ENCODE measurements at places on chromosomes 7 and 10.

GRCh38 chr7:154698726-154699291 is 304.1 kb downstream of the PAXIP1 start:
- DNase-seq = no peak

DNA sequence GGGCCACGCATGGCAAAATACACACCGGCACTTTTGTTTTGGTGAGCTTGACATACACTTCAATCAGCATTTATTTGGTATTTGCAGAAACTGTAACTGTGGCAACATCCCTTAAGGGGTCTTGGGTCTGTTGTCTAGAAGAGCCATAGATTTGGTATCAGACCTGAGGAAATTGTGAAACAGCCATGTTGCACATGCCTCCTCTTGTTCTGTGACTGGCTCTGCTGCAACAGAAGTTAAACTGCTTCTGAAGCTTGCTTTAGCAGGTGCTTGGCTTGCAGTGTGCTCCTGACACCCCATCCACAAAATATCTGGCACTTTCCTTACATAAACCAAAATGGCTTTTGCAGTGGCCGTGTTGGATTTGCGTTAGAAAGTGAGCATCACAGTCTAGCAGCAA is 247.3 kb downstream of the GATA3 start:
- no peak for DNase-seq

- no peak for DNase-seq
Observed at GRCh38 chr10:106819490-106819889, 345.0 kb downstream of the SORCS1 start.

- DNase-seq = no peak
Observed at GRCh38 chr7:64614812-64615211, 51.1 kb upstream of the ZNF107 start.

DNA sequence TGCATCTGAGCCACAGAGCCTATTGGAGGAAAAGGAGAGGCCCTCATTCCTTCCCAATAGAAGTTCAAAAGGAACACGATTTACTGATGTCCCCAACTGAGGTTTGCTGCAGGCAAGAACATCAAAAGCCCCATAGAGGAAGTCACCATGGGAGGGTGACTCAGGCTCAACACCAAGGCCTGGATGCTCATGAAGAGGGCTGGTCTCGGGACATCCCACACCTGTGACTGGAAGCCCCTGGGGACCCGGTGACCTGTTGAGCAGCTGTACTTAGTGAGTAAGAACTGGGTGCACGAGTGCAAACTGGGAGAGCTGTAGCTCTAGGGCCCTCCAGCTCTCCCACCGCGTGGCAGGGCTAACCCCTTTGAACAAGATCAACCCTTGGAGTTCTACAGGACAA is 38.0 kb downstream of the CYTH3 start:
- DNase-seq = no peak

DNA sequence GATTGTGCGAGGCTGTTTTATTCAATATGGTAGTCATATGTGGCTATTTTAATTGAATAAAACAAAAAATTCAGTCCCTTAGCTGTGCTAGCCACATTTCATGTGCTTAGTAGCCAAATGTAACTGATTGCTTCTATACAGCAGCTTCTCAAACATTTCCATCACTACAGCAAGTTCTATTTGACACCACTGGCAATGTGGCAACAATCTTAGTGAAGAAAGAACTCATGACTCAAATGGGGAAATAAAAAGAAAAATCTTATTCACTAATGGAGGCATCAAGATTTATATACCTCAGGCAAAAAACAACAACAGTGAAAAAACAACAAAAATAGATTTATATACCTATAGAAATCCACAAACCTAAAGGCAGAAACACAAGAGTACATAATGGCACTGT is 17.9 kb downstream of the SEM1 start:
- DNase-seq = no peak

GRCh38 chr7:32093415-32094408 is 23.5 kb upstream of the PDE1C start:
- no peak for DNase-seq

- DNase-seq = no peak
Observed at GRCh38 chr7:66206119-66206933, 1.2 kb downstream of the TPST1 start.

- no peak for DNase-seq
Observed at GRCh38 chr7:39406467-39406866, 159.7 kb upstream of the YAE1 start.

DNA sequence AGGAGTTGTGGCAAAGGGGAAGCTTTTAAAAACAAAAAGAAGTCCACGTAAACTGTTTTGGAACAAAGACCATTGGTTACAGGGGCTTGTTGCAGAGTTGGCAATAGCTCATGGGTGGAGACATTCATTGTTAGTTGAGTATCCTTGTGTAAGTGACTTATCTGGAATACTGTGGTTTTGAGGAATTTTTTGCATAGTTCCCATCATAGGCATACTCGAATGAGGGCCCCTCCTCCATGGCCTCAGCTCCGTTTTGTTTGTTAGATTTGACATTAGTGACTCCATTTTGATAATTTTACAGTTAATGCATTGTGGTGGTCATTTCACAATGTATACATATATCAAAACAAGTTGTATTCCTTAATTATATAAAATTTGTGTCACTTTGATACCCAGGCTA is 12.8 kb upstream of the SMKR1 start:
- DNase-seq = no peak

GRCh38 chr10:100656454-100656853 is 88.9 kb upstream of the PAX2 start:
- DNase-seq = no peak

DNA sequence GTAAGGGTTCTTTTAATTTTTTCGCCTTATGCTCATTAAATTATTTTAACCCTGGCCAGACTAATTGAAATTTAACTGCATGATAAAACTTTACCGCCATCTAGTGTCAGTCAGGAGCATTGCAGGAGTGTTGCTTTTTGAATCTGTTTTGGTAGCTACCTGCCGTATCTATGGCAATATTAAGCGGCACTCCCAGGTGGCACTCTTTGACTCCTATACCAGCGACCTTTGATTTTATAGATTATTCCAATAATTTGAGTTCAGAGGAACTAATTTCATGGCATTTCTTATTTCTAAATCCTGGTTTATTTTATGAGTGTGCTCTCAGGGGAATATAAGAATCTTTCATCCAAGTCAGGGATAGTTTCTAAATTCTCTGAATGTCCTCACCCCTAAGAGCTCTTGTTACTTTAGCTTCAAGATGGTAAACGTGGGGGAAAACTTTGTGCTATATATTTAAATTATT is 198.9 kb downstream of the REEP3 start:
- no peak for DNase-seq

DNA sequence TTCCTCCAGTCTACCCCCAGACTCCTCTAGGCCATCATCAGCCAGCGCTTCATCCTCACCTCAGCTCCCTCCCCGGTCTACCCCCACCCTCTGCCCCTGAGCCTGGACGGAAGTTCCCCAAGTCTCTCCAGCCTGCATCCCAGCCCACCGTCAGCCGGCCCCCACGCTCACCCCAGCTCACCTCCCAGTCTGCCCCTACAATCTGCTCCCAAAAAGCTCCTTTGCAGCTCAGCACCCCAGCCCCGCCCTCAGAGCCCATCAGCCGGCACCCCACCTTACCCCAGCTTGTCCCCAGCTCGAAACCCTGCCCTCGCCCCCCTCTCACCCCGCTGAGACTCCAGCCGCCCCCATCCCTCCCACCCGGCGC is 322 bp upstream of the RAMP3 start:
- DNase-seq = no peak

DNA sequence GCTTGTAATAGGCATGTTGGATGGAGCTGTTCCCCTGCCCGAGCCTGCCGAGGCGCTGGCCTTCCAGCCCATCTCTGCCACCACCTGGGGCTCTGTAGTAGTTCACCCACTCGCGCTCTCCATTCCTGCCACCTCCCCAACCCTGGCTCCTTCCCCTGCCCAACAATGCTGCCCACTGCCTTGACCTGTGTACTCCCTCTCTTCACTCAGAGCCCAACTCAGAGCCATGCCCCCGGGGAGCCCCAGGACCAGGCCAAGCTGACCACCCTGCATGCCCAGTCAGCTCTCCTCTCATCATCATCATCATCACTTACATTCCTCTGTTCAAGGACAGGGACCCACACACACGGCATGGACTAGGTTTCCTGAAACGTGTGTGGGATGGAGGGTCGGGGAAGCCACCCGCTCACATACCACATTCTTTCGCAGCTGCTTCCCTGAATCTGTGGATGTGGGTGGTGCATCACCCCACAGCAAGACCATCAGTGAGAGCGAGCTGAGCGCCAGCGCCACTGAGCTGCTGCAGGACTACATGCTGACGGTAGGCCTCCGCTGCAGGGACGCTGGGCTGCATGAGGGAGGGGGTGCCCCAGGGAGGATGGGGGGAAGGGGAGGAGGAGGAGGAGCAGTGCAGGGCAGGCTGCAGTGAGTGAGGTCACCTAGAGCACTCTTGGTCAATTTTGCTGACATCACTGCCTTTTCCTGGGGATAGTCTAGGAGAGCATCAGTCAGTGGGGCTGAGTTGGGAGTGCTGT is 15.6 kb downstream of the NACAD start:
- no peak for DNase-seq

- no peak for DNase-seq
Observed at GRCh38 chr10:62541811-62542210, 167.6 kb downstream of the ZNF365 start.

DNA sequence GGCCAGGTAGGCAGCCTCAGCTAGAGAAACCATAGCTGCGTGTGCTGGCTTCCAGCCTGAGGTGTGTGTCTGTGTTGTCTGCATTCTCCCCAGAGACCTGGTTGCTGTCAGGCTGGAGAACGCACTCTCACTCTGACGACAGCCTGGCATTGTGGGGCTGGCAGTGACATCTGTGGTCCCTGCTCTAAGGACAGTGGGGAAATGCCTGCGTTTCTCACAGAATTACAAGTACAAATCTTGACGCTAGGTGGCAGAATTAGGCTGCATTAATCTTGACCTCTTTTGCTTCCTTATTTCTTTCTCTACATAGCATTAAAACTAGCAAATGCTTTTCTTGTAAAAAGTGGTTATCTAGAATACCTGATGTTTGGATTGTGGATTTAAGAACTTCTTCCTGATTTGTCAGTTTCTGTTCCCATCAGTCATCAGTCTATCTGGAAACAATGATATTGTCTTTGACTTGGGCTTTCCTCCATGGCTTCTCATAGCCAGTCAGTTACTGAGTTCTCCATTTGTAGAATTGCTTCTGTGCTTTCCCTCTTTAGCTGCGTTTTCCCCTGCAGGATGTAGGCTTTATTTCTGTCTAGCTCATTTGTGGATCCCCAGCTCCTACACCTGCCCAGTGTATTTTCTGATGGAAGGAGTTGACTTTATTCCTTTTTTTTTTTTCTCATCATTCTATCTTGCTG is 86.0 kb downstream of the FANK1 start:
- no peak for DNase-seq

GRCh38 chr10:100327007-100327717 is 2.9 kb downstream of the PKD2L1 start:
- DNase-seq = no peak

GRCh38 chr10:17062955-17063484 is 66.6 kb downstream of the CUBN start:
- DNase-seq = peak; percentile 31

- DNase-seq = no peak
Observed at GRCh38 chr10:112375721-112376395, 1.9 kb downstream of the ACSL5 start.

- DNase-seq = no peak
Observed at GRCh38 chr7:45219801-45220435, 62.3 kb downstream of the RAMP3 start.

GRCh38 chr10:3775696-3776551 is 9.1 kb downstream of the KLF6 start:
- DNase-seq = peak; percentile 25

DNA sequence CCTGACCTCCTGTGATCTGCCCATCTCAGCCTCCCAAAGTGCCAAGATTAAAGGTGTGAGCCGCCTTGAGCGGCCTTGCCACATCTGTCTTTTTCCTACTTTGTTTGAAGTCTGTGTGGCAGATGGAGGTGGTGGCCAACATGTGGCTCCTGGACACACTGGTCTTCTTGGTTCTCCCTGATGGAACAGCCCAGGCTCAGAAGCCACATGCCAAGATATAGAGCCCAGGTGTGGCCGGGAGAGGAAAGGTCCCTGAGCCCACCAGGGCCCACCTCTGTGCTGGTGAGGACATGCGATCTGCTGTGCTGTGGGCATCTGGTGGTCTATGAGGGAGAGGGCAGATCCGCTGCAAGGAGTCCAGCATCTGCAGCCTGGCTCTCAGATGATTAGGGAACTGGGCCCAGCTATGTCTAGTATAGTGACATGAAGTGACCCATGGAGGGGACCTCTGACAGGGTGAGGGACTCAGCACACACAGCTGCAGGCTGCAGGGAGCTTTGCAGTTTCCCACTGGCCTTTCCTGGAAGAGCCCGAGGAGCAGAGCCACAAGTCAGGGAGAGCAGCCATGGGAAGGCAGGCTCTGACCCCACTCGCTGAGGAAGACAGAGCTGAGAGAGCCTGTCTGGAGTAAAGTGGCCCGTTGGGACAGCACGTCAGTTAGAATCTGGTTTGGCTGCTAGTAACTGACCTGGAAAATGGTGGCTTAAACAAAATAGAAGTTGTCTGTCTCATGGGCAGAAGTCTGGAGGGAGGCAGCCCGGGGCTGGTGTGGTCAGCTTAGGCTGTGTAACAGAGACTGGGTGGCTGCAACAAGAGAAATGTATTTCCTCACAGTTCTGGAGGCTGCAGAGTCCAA is 25.9 kb downstream of the ADCY1 start:
- no peak for DNase-seq

GRCh38 chr10:107971411-107971810 is 806.9 kb upstream of the SORCS1 start:
- DNase-seq = no peak

GRCh38 chr10:77442699-77443189 is 194.9 kb downstream of the KCNMA1 start:
- DNase-seq = no peak

GRCh38 chr7:55206235-55207029 is 158.7 kb upstream of the LANCL2 start:
- DNase-seq = no peak

- no peak for DNase-seq
Observed at GRCh38 chr7:77425101-77426051, 9.2 kb upstream of the GSAP start.

DNA sequence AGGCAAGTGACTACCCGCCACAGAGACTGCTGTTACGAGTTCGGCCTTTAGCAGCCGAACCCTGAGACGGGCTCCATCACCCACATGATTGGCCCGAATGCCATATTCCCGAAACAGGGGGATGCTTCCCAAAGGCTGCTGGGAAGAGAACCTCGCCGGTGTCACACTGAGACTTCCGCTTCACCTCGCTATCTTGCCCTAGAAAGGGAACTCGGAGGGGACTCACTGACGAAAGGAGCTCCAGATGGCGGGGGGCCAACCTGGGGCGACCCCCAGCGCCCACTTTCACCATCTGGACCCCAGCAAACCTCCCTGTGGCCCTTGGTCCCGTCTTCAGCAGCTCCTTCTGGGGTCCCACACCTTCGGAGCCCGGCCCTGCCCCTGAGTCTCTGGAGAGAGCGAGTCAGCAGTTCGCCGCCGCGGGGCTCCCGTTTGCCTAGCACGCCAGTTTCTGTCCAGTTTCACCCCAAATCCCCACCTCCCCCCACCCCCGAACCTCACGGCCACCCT is 529 bp downstream of the HPS1 start:
- no peak for DNase-seq

- no peak for DNase-seq
Observed at GRCh38 chr10:102801496-102801895, 35.7 kb downstream of the CYP17A1 start.
